ENCODE measurements at places on chromosomes 5 and 9.

DNA sequence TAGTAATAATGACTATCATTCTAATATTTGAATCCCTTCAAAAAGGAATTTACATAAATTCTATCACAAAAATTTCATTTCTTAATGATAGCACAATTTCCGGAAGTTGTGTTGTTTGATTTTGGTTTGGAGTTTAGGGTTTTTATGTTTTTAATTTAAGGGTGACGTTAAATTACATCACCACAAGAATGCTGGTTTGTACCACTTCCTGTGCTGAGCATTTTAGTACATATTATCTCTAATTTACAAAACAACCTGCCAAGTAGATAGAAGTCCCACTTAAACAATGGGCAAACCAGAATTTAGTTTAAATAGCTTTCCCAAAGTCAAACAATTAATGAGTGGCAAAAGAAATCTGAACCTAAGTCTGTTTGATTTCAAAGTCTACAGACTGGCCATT is 63.4 kb downstream of the DENND1A start:
- DNase-seq = no peak

- no peak for DNase-seq
Observed at GRCh38 chr5:2818936-2819335, 67.5 kb upstream of the IRX2 start.

GRCh38 chr9:95105519-95106287 is 211.8 kb downstream of the FANCC start:
- DNase-seq = no peak

- DNase-seq = no peak
Observed at GRCh38 chr5:96566833-96567587, 95.2 kb upstream of the CAST start.

DNA sequence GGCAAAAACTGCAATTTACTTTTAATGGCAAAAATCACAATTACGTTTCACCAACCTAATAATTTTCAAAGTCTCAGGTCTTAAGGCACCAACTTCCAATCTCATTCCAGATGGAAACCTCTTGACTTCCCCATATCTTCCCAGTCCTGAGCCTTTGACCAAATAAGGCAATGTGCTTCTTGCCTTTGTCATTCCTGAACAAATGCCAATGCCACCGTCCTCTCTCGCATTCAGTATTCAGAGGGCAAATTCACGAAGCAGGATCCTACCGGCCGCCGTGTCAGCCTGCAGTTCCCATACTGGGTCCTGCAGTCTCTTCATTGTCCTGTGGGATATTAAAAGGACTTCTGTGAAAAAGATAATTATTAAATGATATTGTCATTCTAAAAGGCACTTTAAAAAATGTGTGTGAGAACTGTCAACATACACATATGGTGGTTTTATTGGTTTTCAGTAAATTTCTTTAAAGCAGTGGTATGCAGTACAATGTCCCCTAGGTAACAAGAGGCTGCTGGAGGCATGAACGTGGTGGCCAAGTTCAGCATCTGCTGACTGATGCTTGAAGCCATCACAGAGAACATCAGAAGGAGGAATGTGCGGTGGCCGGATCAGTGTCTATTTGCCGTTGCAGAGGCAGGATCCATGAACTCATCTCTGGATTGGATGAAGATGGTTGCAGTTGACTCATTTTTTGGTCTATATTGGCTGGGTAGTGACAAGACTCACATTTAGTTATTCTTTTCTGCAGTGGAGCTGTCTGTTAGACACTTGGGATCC is 101.4 kb upstream of the IRX4 start:
- DNase-seq = no peak

DNA sequence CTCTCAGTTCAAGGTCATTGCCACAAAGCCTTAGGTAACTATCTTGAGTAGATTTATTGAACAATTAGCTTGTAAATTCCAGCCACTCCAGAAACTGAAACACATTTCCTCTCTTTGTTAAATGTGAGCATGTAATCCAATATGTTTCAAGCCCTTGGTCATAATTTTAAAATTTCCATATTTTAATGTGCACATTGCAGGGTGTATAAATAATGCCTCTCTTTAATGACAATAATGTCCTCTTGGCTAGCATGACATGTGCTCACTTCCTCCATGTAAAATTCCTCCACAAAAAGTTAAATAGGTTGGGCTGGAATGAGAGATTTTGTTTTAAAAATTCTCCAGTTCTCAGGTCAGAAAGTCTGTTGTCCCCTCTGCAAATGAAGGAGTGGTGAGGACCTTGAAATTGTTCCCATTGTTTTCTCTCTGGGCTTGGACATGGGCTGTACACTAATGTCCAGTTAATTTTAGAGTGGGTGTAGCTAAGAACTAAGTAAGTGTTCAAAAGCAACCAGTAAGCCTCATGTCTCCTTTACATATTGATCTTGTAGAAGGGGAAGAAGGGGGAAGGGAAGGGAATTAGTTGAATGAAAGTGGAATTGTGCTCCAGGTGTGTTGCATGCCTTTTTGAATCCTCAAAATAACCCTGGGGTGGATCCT is 2.9 kb downstream of the PPP3R2 start:
- DNase-seq = no peak

DNA sequence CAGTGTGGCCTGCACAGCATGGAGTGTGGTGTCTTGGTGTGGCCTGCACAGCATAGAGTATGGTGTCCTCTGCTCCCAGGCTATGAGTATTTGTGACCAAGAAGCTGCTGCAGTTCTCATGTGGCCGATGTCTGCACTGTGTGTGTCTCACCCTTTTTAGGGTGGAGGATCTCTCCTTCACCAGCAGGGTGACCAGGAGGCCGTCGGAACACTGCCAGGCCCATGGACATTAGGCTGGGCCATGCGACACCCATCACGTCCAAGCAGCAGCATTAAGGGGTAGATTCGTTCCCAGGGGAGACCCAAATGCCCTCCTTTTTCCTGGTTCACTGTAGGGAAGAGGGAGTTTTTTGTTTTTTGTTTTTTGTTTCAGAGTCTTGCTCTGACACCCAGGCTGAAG is 115.3 kb upstream of the SPIN1 start:
- DNase-seq = no peak

DNA sequence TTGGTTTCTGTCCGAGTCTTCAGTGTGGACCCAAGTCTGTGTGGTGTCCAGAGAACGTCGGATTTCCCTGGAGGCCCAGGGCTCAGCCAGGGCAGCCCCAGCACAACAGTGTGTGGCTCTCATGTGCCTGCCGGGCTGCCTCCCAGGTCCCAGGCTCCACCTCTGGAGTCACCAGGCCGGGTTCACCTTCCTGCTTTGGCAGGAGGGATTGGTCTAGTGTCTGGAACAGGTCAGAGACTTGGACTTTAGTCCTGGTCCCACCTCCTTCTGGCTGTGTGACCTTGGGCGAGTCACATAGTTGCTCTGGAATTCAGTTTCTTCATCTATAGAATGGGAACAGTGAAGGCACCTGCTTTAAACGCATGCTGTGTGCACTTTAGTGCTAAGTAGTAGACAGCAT is 3.2 kb downstream of the DOLPP1 start:
- no peak for DNase-seq

GRCh38 chr5:53438079-53438478 is 42.4 kb upstream of the FST start:
- no peak for DNase-seq

DNA sequence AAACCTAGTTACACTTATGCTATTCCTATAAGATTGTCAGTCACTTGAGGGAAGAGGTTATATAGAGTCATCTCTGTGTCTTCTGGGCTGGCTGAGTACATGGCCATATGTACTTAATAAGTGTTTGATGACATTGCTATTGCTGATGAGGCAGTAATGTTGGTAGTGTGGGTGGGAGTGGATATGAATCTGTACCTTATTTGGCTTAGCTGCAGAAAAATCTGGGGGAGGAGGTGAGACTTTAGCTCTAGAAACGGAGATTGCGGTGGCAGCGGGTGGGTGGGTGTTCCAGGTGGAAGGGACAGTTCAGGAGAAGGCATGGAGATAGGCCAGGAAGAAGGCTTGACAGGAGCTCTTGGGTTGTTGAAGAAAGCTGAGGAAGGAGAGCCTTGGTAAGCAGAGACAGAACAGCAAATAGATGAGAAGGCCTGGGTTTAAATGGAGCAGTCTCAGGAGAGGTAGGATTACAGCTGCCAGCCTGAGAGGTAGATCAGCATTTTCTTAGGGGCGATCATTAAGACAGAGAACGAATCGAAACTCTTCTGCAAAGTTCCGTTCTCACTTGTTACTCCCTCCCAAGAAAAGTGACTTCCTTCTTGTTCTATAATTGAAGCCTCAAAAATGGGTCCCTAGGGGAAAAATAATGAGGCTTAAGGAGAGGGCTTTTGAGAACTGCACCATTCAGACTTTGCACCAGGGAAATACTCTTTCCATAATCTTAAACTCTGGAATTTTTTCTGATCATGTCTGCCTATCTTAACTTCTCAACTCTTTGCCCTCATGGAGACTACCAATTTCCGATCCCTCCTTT is 160.5 kb downstream of the UNC13B start:
- DNase-seq = no peak

DNA sequence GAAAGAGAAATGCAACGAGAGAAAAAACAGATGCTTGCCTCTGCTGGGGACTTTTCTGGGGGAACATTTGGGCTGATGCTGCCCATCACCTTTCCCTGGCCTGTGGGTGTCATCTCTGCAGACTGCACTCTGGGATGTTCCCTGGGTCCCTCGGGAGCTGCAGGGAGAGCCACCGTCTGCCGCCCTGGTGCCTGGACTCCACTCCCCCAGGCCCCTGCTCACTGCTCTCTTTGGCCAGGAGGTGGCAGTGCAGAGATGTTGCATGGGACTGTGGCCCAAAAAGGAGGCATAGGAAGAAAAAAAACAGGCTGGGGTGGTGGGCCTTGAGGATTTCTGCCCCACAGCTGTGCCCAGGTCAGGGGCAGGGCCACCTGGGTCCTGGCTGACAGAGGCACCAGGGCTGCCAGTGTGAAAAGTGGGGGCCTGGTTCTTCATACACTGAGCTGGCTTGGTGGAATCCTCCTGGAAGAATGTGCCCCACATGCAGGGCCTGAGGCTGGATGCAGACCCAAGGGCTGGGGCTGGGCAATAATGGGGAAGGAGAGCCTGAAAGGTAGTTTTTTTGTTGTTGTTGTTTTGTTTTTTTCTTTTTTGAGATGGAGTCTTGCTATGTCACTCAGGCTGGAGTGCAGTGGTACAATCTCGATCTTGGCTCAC is 353.6 kb downstream of the SLIT3 start:
- DNase-seq = peak; percentile 54

DNA sequence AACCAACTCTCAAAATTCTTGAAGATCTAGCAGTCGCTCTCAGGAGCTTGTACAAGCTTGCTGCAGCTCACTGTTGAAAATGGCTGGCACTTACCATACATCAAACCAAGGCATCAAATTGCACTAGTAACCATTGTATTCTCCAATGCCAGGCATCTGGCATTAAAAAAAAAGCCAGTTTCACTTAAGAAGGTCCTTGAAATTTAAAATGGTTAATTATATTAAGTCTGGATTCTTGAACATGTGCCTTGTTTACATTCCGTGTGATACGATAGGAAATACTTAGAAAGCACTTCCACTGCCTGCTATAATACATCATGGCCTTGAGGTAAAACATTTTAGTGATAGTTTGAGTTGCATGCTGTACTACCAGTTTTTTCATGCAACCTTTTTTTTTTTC is 300.7 kb downstream of the KDM4C start:
- DNase-seq = no peak

GRCh38 chr5:74386571-74387334 is 253.8 kb downstream of the ENC1 start:
- DNase-seq = no peak

DNA sequence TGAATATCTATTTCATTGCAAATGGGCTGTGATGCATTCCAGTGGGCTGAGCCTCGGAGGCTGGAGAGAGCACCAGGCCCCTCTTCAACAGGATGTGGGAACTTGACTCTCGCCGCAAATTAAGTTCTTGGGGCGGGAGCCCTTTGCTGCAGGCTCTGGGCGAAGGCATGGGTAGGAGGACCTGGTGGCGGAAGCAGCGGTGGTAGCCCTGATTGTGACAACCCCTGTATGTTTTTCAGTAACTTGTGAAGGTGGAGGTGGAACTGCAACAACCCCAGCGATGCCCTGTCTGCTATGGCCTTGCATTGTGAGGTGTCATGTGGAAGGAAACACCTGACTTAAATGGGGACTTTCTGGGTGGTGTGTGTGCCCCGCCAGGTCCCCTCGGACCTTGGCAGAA is 9.4 kb downstream of the FYB1 start:
- DNase-seq = no peak

GRCh38 chr9:84386753-84387152 is 46.2 kb upstream of the SLC28A3 start:
- no peak for DNase-seq

DNA sequence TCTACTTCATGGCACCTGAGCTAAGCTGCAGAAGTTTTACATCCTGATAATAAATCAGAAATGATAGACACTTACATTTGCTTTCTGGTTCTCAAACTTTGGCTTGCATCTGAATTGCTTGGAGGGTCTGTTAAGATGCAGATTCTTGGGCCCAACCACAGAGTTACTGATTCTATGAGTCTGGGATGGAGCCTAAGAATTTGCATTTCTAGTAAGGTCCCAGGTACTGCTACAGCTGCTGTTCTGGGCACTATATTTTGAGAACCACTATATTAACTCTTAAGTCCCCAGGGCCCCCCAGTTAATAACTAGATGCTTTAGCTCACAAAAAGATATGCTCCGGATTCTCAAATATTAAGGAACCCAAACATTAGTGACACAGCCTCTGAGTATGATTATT is 69.8 kb upstream of the DAB2 start:
- DNase-seq = no peak
